ENCODE measurements at places on chromosomes 3 and 15.

GRCh38 chr3:139482206-139482605, 5.9 kb upstream of the RBP2 start:
- DNase-seq: peak; percentile 55

DNA sequence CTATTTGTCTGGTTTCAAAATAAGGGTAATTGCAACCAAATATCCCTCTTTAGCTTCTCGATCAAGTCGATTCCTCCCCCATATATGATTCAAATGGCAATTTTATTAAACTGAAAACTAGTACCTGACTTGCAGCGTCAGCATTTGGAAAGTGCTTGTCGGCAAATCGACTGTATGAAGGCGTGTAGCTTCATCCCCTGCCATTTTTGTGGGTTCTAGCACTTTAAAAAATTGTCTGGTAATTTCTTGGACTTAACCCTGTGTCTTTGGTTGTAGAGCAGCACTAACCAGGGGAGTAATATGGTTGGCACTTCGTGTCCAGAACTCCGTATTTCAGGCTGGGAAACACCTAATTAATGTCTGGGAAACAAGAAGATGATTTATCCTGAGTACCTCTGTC, 573 bp downstream of the MME start:
- no peak for DNase-seq

DNA sequence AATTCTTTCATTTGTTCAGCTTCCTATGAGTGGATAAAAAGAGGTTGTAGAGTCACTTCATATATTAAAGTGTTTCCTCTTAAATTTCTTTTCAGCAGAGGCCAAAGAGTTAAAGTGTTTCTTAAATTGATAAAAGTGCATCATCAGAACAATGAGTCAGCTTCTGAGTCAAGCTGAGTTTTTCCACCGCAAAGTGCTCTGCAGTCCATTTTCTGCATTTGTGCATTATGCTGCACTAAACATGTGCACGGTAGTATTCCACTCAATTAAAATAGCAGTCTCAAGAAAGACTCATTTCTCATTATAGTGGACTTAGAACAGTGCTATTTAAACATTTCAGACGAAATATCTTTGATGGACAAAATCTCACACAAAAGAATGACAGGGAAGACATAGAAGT, 152.0 kb downstream of the ZBBX start:
- no peak for DNase-seq

DNA sequence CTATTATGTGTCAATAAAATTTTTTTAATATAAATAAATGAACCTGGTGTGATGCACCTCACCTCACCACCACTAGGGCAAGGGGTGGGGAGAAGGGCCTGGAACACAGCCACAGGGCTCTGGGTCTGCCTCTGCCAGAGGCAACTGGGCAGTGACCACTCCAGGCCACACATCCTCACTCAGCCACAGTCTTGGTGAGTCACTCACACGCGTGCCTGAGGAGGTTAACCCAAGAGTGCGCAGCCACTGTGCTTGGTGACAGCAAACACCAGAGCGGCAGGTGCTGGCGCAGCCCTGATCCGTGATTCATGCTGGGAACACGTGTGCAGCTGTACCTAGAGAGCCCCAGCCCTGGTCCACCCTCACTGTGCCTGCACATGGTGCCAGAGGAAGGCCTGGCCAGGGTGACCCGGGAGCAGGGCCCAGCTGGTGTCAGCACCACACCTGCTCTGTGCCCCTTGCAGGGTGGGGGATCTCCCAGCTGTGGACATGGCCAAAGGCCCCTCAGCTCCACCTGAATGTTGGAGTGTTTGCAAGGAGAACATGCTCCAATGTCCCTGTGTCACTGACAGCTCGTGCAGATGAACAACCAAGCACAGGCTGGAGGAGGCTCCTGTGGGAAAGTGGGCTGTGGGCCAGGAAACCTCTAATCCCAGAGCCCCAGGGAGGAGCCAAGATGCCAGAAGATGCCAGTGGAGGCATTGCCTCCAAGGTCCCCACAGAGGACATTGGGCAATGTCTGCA, 2.1 kb downstream of the SLC41A3 start:
- DNase-seq: peak; percentile 90

DNA sequence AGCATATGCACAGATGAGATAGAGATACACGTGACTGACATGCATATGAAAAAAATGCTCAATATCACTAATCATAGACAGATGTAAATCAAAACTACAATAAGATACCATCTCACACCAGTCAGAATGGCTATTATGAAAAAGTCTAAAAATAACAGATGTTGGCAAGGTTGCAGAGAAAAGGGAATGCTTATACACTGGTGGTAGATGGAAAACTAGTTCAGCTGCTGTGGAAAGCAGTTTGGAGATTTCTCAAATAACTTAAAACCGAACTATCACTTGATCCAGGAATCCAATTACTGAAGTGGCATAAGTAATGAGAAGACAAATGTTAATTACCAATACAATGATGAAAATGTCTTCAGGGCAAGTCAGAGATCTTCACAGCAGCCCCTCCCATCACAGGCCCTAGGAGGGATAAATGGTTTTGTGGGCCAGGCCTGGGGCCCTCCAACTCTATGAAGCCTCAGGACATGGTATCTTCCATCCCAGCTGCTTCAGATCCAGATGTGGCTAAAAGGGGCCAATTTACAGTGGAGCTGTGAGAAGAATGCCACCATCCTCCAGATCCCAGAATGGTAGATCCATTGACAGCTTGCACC, 71.4 kb upstream of the PLSCR4 start:
- DNase-seq: no peak

GRCh38 chr15:77858792-77859490, 218.6 kb downstream of the TBC1D2B start:
- no peak for DNase-seq

GRCh38 chr3:193711523-193711963, 118.5 kb downstream of the OPA1 start:
- no peak for DNase-seq

DNA sequence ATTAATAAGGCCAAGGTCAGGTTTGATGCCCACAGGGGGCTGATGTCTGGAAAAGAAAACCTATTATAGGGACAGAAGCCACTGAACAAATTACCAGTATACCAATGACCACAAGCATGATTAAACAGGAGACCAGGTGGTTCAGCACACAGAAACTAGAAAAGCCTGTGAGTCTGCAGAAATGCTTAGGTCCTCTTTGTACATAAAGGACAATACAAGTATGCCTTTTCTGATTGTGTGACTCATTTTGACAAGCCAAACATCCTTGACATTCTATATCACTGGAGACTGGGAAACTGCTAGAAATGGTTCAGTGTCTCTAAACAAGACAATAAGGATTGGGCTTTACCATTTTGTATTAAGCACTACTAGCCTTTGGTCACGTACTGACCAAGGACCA, 113.2 kb upstream of the MYO5C start:
- DNase-seq: peak; percentile 5

DNA sequence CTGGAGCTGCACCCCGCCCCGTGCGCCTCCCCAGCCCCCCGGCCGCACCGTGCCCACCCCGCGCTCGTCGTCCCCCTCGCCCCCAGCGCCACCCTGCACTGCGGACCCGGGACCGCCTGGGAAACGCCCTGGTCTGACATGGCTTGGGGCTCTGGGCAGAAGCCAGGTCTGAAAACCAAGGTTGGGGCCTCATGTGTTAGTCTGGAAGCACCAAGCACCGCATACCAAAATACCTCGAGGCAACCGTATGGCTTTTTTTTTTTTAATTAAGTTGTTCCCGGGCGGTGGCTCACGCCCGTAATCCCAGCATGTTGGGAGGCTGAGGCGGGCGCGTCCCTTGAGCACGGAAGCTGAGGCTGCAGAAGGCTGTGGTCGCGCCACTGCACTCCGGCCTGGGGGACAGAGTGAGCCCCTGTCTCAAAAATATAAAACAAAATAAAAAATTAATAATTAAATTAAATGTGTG, 91.5 kb upstream of the CHD2 start:
- peak; percentile 74 for DNase-seq

- no peak for DNase-seq
Observed at GRCh38 chr3:120028271-120029047, 65.8 kb downstream of the GSK3B start.

Data from SW480 (cell line).